Activated CD4-positive, alpha-beta T cell treated with anti-CD3 and anti-CD28 coated beads, Interleukin-2, amount 50 U/mL, for 1 hour (primary cell): ENCODE measurements at places on chromosomes 2 and 18.

DNA sequence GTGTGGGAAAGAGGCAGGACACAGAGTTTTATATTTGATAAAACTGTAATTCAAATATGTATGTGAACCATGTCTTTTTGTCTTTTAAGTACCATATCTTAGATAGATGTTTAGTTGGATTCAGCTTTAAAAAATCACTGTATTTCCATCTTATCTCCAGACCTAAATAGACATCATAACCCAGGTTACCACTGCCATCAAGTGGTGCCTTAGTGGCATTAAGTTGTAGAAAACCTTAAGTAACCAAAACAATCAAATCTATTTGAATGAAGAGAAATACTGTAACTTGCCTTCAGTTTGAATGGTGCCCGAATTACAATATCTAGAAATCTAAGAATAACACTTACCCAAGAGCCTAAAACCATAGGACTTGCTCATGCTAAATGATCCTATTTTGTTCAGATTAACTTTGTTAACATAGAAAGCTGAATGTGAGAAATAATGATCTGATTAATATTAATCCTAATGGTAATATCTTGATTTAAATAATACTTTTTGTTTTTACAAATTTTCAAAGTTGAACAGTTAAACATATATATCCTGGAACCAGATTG is 92.5 kb upstream of the MAP2 start:
- no peak for DNase-seq

- DNase-seq, result no peak
Measured at GRCh38 chr2:111139637-111140317, 19.1 kb downstream of the BCL2L11 start.

DNA sequence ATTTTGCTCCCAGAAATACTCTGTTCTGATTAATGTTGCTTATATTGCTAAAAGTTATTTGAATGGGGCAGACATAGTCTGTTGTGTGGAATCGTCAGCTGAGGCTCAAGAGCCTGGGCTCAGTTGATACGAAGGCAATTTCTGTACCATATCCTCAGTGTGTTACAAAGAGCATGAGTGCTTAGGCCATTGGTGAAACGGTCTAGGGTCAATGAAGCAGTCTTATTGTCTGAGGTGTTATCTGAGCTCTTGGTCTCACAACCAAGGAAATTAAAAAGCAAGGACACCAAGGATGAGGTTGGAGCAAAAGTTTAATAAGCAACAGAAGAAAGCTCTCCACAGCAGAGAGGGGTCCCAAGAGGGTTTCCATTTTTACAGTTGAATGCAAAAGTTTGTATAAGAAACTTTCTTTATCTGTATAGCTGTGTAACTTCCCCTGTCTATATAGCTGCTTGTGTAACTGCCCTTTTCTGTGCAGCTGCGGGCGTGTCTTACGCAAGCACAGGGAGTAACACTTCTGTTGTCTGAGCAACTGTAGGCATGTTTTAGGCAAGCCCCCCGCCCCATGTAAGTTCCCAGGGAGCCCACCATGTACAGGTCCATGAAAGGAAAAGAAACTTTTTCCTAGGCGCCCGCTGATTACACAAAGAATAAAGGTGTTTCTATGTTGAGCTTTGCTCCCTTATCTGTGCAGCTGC is 40.6 kb upstream of the DSC1 start:
- no peak for DNase-seq

DNA sequence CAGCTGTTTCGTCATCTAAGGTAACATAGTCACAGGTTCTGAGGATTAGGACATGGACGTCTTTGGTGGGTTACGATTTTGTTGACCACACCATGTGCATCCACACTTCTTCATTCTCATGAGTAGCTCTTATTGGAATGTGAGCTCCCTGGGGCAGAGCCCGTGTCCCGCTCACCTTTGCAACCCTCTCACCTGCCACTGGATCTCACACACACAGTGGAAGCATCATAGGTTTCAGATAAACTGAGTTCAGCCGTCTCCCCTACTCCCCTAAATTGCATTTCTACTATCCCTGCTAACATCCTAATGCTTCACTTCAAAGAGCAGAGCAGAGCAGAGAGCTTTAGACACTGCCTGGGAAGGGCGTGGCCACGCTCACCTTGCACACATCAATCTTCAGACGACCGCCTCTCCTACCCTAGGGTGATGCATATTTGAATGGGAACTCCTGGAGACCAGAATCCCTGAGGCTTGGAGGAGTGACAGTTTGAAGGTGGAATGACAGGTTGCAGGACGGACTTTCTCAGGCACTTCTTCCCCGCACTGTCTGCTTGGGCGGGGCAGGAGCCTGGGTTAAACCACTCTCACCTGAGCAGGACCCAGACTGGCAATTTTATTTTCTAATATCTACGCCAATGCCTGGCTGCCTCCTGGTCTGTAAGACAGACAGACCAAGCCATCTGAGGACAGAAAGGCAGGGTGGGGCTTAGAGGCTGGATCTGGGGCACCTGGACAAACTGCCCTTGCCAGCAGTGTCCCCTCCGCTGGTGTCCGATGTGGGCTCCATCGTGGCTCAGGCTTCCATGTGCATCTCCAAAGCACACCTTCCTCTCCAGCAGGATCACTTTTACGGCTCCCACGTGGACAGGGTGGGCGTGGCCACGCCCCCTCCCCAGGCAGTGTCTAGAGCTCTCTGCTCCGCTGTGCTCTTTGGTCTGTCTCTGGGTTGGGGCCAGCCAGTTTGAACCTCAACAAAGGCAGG is 229.5 kb upstream of the COPS8 start:
- no peak for DNase-seq
